Cerebellum (tissue), 4 donors: ENCODE measurements at places on chromosomes 2 and 18. TPM values are rescaled to one million over a fixed set of nuclear protein-coding genes. Genes with fewer than 3 reads are reported as not detected.

DNA sequence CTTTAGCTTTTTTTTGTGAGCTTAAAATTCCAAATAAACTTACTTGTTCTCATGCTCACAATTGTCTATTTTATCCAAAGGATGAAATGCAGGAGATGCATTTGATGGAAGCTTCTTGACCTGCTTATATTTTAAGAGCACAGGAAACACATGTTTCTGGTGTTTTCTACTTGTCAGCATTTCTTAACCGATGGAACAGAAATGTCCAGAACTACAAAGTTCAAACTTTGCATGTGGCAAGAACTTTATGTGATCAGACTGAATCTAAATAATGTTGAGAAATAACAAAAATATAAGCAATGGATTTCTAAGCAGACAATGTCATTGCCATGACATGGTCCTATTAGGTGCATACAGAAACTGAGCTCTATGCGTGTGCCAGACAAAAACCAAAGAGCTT lies 9.9 kb upstream of the CTLA4 start:
- DNase-seq = no peak

DNA sequence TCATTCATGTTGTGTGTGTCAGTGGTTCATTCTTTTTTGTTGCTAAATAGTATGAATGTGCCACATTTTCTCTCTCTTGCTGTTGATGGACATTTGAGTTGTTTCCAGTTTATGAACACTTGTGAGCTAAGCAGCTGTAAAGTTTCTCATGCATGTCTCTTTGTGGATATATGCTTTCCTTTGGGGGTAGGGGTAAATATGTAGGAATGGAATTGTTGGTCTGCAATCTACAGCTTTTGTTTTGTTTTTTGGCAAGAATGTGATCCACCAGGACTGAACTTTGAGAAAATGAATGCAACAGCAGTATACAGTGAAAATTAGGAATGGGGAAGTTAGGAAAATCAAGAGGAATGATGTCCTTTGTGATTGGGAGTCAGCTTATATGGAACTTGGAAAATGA lies 226.3 kb downstream of the CDCA7 start:
- DNase-seq = no peak

- DNase-seq = no peak
These were observed 28.5 kb downstream of the MAL start for GRCh38 chr2:95054016-95054415.

DNA sequence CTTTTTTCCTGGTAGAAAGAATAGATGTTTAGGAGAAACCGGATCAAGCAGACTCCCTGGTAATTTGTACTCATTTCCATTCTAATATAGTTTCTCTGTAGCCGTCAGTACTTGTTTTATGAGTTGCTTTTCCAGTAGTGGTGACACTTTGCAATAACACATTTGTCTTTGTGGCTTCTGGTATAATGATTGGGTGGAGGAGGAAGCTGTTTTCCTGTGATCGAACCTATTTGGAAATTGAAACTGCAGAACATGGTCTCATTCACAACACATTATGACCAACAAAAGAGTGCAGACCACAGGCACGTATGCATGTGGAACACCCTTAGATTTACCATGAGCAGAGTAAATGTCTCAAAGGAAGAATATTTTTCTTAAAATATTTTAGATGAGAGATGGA lies 7.6 kb upstream of the SERPINB12 start:
- DNase-seq = no peak

GRCh38 chr2:229969921-229970320 lies 47.6 kb downstream of the FBXO36 start:
- DNase-seq = no peak

DNA sequence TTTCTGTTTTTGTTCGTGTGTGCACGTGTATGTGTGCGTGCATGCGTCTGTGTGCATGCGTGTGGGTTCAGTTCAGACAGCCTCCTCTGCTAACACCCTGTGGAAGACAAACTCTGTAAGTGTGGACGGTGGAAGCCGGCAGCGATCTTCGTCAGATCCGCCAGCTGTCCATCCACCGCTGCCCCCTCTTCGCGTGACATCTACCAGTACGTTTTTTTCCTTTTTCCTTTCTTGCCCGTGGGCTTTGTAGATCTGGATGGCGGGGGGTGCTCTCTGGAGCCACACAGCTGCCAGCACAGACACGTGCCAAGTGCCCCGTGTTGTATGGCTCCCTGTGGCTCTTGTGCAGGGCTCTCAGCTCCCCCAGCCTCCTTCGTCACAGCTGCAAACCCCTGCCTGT lies 32.3 kb downstream of the ITGB1BP1 start:
- DNase-seq = no peak

SMYD1 gene
- total RNA-seq = 0.09 TPM

RBM44 gene
- total RNA-seq = 2.2 TPM

REV1 gene
- 99.2 TPM for total RNA-seq

CCBE1 gene
- 4.3 TPM for total RNA-seq

DNAJC5G gene
- 1.3 TPM for total RNA-seq

TEKT4 gene
- total RNA-seq = 0.27 TPM

ATOH8 gene
- total RNA-seq = 13.2 TPM
